ENCODE measurements at places on chromosomes 5 and 9.

DNA sequence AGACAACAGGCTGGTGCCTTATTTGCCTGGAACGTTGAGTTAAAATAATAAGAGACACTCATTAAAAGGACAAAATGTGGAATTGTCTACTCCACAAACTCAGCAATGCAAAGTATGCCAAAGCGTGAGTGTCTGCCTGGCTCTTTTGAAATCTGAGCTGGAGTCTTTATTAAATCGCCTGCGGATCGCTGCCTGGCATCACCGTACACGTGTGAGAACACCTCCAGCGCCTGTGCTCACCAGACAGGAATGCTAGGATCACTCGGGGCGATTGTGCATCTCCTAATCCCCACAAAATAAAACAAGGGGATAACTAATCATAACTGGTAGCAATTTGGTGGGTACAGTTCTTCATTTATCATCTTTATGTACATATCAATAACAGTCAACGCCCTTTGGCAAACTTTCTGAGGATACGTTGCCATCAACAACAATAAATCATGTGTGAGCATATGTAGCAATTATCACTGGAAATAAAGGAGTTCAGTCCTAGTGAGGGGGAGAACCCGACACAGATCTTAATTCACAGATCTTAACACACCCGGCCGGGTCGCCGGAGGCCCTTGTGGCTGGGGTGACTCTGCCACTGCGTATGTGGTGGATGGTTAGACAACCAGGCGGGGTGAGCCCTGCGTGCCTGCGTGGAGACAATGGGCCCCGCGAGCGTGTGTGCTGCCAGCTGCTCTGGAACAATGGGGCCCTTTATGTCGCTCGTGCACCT is 284.9 kb upstream of the IRX1 start:
- DNase-seq = peak; percentile 89

DNA sequence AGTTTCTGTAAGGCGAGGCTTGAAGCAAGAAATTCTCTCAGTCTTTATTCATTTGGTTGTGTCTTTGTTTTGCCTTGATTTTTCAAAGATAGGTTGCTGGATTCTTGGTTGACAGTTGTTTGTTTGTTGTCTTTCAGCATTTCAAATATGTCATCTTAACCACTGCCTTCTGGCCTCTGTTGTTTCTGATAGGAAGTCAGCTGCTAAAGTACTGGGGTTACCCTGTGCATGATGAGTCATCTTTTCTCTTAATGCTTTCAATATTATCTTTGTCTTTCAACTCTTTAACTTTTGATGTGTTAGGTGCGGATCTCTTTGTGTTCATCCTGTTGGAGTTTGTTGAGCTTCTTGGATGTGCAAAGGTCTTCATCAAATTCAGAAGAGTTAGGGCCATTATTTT is 1571.3 kb downstream of the MAT2B start:
- no peak for DNase-seq

DNA sequence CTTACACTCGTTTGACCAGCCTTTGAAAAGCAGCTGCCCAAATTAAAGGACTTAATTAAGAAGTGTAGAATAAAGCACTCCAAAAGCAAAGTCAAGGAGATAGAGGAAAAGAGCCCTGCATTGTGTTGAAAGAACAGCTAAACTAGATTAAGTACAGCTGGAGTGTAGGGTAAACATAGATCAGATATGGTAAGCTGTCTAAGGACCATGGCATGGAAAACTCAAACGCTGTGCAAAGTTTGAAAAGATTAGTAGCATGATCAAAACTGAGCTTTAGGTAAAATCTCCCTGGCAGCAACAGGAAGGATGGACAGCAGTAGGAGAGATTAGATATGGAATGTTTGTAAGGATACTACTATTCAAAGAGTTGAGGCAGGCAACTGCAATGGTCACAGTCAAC is 55.4 kb downstream of the BNC2 start:
- DNase-seq = no peak

GRCh38 chr5:124659798-124660197 is 86.6 kb downstream of the ZNF608 start:
- peak; percentile 44 for DNase-seq

GRCh38 chr9:81320909-81321482 is 368.4 kb downstream of the TLE1 start:
- DNase-seq = no peak

GRCh38 chr5:30764704-30765103 is 428.8 kb upstream of the CDH6 start:
- no peak for DNase-seq
